ENCODE measurements at places on chromosomes 7 and 10.

- DNase-seq, result no peak
Observed at GRCh38 chr10:55668326-55668922, 692.6 kb downstream of the ZWINT start.

- DNase-seq, result no peak
Observed at GRCh38 chr7:31027161-31027965, 24.7 kb upstream of the ADCYAP1R1 start.

- no peak for DNase-seq
Observed at GRCh38 chr7:107494884-107495283, 25.0 kb downstream of the GPR22 start.

- DNase-seq, result no peak
Observed at GRCh38 chr7:105962353-105962752, 711 bp upstream of the CDHR3 start.

GRCh38 chr10:118940386-118940785 lies 89.1 kb upstream of the NANOS1 start:
- no peak for DNase-seq

GRCh38 chr7:73983437-73984164 lies 44.4 kb upstream of the ELN start:
- no peak for DNase-seq

GRCh38 chr7:80235334-80235733 lies 100.7 kb downstream of the GNAI1 start:
- no peak for DNase-seq

- DNase-seq, result no peak
Observed at GRCh38 chr10:104139221-104139620, 17.2 kb downstream of the SFR1 start.

- no peak for DNase-seq
Observed at GRCh38 chr10:132149917-132150316, 36.8 kb upstream of the DPYSL4 start.

- DNase-seq, result no peak
Observed at GRCh38 chr7:116621649-116622048, 50.3 kb upstream of the MET start.

DNA sequence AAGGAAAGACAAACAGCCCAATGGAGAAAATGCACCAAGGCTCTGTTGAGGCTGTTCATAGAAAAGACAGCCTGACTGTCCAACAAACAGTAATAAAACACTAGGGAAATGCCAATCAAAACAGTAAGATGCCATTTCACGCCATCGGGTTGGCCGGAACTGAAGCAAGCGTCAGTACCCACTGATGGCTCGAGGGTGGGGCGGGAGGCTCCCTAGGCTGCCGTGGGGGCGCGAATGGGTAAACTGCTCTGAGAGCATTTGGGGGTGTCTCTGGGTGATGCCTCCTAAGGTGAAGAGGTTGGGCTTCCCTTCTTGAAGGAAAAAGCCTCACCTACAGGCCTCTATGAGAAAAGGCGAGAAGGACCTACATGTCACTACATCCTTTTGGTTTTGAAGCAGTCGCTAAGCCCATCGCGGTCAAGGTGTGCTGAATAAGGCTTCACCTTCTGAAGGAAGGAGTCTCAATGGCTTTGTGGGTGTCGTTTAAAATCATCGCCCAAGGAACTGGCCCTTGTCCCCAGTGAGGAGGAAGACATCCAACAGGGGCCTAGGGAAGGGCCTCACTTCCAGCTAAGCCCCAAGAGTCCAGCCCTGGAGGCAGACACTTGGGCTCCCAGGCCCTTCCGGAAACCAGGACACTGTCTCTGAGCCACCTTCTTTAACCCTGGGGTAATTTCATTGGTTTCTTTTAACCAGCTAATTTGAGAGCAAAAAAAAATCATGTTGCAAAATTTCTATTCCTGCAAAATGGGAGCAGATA lies 98.5 kb upstream of the PPP2R2D start:
- DNase-seq, result peak; percentile 23

- DNase-seq, result no peak
Observed at GRCh38 chr10:86684331-86685097, 16.2 kb downstream of the LDB3 start.

DNA sequence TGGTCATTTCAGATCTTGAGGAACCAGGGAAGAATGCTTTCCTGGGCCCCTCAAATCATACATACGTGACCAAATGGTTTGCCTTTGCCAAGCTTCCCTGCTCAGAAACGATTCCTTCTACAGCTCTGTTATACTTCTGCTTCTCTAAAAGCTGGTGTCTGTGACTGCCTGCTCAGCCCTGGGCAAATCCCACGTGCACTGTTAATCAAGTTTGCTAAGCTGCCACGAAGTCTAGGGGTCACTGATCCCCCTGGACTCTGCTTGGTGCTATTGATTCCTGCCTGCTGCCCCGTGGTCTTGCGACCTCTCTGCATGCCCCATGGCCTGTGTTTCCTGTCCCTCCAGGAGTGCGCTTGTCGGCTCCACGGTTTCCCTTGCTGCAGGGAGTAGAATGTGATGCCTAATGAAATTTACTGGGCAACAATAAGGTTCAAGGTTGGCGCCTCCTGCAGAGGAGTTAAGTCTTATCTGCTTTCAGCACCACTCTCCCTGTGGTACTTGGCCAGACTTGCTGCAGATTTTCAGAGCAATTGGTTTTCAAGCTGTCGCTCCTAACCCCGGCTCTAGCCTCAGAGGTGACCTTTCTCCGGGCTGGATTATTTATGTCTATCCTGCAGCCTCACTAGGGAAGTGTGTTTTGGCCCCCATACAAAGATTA lies 201.6 kb upstream of the FZD8 start:
- no peak for DNase-seq

GRCh38 chr7:5213286-5213645 lies 23.2 kb downstream of the WIPI2 start:
- DNase-seq, result no peak

DNA sequence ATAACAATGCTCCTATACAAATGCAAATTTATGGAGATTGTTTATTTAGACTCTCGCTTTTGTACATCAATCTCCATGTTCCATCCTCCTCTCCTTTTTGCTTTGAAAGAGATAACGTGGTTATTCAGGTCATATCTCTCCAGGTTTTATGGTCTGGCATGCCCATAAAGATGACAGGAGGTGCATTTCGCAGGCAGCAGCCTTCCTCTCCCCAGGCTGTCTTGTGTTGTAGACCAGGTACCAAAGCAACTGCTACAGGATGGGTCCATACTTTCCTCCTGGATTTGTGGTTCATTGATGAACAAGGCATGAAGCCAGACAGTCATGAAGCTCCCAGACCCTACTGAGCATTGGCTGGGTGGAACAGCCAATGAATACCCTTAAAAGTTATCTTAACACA lies 400.2 kb upstream of the NPVF start:
- no peak for DNase-seq

- no peak for DNase-seq
Observed at GRCh38 chr10:3747984-3748383, 37.0 kb downstream of the KLF6 start.

DNA sequence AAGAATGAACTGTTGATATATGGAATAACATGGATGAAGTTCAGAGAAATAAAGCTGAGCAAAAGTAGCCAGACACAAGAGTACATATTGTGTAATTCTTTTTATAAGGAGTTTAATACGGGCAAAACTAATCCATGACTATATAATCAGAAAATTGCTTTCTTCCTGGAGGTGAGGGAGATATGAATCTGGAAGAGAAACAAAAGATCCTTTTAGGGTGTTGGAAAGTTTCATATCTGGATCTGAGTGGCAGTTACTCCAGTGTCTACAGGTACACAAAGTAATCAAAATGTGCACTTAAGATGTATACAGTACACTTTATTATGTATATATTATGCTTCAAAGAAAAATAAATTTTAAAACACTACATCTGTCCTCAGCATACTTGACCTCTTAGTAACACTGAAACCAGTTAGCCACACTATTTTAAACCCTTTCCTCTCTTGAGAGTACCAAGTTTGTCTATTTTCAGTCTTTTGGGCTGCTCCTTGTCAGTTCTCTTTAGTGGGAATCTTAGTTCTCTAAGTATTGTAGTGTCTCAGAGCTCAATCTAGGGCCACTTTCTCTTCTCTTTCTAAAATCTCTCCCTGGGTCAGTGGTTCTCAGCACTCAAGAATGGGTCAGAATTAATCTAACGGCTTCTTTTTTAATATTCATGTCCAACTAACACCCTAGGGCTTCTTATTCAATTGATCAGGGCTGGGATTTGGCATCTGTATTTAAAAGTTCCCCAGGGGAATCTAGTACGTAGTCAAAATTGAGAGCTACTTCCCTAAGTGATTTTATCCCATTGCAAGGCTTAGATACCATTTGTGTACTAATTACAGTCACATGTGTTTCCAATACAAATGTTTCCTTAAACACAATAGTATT lies 4.3 kb upstream of the LIPF start:
- DNase-seq, result no peak

GRCh38 chr10:125156739-125157480 lies 3.5 kb downstream of the CTBP2 start:
- DNase-seq, result no peak

DNA sequence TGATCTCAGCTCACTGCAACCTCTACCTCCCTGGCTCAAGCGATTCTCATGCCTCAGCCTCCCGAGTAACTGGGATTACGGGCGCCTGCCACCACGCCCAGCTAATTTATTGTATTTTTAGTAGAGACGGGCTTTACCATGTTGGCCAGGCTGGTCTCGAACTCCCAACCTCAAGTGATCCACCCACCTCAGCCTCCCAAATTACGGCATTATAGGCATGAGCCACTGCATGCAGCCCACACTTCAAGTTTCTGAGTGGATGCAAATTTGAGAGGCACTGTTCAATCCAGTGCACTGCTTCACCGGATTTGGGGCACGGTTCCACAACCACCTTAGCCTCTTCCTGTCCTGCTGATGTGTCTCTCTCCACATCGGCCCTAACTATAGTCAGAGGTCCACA lies 16.5 kb downstream of the CNPY1 start:
- DNase-seq, result no peak

DNA sequence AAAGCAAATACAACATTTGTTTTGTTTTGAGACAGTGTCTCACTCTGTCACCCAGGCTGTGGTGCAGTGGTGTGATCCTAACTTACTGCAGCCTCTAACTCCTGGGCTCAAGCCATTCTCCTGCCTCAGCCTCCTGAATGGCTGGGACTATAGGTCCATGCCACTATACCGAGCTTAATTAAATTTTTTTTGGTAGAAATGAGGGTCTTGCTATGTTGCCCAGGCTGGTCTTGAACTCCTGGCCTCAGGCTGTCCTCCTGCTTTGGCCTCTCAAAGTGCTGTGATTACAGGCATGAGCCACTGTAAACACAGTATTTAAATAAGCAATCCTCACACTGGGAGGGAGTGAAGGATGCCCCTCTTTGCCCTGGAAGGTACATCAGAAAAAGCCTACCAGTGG lies 4.0 kb upstream of the CAMK2G start:
- no peak for DNase-seq

DNA sequence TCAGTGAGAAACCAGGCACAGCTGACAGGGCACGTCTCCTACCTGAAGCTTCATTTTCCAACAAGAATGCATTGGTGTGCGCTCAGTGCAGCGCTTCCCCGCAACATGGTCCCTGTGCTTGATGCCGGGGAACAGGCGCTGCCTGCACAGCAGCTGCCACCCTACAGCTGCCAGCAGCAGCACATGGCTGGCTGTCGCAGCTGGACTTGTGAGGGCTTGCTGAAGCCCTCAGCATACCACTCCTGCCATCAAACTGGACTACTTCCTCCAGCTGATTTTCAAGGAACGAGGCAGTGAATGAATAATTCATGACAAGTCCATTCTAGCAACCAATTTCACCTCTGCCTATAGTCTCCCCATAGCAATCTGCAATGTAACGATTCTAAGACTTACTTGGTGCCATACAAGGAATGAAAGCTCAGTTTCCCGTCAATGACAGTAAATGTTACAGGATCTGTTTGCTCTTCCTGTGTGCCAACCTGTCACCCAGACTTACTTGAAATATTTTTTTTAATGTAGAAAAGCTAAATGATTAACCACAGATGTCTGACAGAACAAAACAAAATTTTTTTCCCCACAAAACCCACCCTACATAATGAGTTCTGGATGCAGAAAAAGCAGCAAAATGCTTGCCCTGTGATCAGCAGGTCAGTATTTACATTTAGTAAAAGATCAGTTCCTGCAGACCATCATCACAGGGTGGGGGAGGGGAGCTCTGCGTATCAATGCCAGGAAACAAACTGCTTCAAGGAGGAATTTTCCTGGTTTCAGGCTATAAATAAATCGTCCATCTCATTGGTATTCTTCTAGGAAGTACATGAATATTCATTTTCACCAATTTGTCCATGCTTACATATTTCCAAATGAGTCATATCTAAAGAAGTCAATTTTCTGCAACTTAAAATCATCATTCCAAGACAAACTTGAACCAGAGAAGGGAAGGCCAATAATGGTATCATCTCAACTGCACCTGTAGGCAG lies 140.6 kb downstream of the ALOX5 start:
- no peak for DNase-seq

GRCh38 chr7:134643131-134643530 lies 3.5 kb upstream of the BPGM start:
- no peak for DNase-seq

DNA sequence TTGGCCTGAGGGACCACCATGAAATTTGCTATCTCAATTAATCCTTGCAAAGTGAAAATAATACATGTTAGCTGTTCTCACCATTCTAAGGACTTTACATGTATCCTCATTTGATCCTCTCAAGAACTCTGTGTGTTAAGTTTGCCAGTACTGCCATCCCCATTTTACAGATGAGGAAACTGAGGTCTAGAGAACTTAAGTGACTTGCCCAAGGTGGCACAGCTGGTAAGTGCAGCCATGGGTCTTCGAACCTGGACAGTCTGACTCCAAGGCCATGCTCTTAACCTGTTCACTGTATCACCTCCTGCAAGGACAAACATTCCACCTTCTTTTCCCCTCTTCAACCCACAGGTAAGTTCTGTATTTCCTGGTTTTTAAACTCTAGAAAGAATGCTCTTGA lies 85.3 kb upstream of the NFE2L3 start:
- no peak for DNase-seq

DNA sequence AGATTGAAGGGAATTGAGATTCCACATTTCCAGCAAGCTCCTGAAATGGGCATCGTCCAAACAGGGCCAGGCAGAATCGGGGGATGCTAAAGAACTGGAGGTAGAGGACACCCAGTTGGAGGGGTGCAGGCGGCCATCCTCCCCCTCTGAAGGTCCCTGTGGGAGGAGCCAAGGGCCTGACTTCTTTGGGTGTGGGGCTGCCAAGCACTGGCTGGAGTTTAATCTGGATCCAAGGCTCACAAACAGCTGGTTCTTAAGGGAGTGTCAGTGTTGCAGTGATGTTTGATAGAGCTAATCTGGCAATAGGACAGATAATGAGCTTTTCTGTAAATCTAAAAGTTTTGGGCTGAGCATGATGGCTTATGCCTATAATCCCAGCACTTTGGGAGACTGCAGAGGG lies 20.8 kb downstream of the TSPAN14 start:
- DNase-seq, result peak; percentile 18

DNA sequence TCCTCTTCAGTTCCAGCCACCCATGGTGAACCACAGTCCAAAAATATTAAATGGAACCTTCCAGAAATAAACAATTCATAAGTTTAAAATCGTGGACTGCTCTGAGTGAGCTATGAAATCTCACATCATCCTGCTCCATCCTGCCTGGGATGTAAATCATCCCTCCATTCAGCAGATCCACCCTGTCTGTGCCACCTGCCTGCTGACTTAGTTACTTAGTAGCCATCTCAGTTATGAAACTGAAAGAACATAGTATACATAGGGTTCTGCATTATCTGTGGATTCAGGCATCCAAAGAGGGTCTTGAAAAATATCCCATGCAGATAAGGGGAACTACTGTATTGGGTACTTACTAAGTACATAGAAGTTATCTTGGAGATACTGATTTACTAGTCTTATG lies 89.0 kb downstream of the ST8SIA6 start:
- DNase-seq, result no peak

- no peak for DNase-seq
Observed at GRCh38 chr7:121083138-121083789, 94.8 kb downstream of the CPED1 start.

- no peak for DNase-seq
Observed at GRCh38 chr10:128498746-128499145, 372.5 kb upstream of the MKI67 start.

Data from activated CD8-positive, alpha-beta memory T cell treated with anti-CD3 and anti-CD28 coated beads, Interleukin-2, amount 50 U/mL, for 48 hours (primary cell).